ENCODE measurements at places on chromosomes 16 and 17. TPM values are rescaled to one million over a fixed set of nuclear protein-coding genes. Genes with fewer than 3 reads are reported as not detected.

Gene MFAP4
- total RNA-seq, result 34.8 TPM

GRCh38 chr16:88970050-88970449 is 7.0 kb downstream of the CBFA2T3 start:
- no peak for DNase-seq

GRCh38 chr16:66474750-66475199 is 47.7 kb downstream of the BEAN1 start:
- DNase-seq, result no peak

Gene PERCC1
- 0.27 TPM for total RNA-seq

GRCh38 chr17:79577485-79578187 is 33.2 kb downstream of the RBFOX3 start:
- DNase-seq, result peak; percentile 2

GRCh38 chr17:17806611-17807274 is 30.0 kb downstream of the SREBF1 start:
- no peak for DNase-seq

- no peak for DNase-seq
These were observed 9.0 kb downstream of the CBFA2T3 start for GRCh38 chr16:88967830-88968588.

DNA sequence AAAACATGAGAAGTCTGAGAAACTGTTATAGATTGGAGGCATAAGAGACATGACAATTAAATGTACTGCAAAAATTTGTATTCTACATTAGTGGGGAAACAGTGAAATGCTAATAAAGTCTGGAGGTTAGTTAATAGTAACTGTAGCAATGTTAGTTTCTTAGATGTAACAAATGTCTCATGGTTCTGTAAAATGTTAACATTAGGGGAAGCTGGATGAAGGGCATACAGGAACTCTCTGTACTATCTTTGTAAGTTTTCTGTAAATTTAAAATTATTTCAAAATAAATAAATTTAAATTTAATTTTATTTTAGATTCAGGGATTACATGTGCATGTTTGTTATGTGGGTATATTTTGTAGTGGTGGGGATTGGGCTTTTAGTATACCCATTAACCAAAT is 70.0 kb upstream of the IRX6 start:
- DNase-seq, result no peak

DNA sequence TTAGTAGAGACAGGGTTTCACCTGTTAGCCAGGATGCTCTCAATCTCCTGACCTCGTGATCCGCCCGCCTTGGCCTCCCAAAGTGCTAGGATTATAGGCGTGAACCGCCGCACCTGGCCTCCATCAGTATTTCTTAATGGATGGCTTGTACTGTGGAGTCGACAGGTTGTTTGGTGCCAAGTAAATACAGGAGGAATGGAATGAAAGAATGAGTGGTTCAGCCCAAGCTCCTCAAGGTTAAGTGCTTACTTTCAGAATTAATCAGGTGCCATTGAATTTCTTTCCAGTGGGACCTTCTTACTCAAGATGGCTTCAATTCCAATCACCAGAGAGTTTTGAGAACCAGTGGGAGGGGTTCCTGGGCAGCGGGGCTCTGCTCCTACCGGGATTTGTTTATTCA is 25.0 kb downstream of the ALOX15 start:
- DNase-seq, result no peak

- no peak for DNase-seq
These were observed 50.8 kb downstream of the SOCS1 start for GRCh38 chr16:11205065-11205699.

DNA sequence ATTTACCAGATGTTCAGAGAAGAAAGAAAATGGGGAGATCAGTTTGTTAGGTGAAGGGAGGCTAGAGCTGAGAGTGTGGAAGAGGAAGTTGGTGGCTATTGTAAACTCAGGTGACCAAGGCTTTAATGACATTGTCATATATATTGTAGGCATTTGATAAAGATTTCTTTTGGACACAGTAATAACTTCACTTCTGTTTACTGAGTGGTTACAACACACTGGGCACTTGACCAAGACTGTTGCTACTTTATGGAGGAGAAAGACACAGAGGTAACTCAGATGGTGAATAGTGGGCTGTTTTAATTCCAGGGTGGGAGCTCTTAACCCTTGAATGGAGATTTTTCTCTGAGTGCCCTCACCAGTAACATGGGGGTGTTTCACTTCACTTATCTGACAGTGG is 46.0 kb downstream of the TNRC6A start:
- no peak for DNase-seq

Gene RUNDC3A
- 0.45 TPM for total RNA-seq

All from left ventricle myocardium superior (tissue), 1 donor.